Activated effector memory CD4-positive, alpha-beta T cell treated with Interleukin-2 at 50 U/mL for 16 hours (primary cell): ENCODE measurements at places on chromosomes 5 and 9.
A peak's percentile ranks its signal among the peaks of the same experiment; 100 is the strongest.

DNA sequence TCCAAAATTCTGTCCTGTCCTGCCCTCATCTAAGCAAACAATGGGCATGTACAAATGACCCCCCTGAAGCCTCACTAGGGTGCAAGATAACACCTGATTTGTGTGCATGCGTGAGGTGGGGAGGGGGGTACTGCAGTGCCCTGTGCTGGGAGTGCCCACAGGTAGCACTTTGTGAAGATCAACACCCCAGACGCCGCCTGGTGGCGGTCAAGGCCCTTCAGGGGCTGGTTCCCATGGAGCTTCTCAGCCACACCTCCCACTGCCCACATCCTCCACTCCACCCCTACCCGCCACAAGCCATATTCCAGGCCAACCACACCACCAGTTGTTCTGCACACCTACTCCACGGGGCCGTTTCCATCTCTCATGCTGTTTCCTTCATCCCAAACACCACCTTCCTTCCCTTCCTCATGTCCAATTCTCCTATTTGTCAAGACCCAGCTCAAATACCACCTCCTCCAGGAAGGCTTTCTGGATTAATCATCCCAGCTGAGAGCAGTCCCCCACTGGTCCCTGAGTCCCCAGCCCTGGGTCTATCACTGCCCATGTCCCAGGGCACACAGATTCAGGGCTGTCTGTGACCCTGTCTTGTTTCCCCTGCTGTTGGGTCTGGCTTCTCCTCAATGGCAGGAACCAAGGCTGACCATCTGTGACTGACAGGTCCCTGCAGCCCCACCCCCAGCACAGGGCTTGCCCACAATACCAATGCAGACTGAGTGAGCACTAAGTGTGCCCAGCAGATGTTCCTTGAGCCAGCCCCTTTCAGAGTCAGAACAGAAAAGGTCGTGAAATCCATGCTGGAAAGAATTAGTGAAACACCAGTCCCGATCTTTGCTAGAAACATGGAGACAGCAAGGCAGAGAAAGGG lies 178.4 kb downstream of the PAX5 start:
- DNase-seq: peak; percentile 3

DNA sequence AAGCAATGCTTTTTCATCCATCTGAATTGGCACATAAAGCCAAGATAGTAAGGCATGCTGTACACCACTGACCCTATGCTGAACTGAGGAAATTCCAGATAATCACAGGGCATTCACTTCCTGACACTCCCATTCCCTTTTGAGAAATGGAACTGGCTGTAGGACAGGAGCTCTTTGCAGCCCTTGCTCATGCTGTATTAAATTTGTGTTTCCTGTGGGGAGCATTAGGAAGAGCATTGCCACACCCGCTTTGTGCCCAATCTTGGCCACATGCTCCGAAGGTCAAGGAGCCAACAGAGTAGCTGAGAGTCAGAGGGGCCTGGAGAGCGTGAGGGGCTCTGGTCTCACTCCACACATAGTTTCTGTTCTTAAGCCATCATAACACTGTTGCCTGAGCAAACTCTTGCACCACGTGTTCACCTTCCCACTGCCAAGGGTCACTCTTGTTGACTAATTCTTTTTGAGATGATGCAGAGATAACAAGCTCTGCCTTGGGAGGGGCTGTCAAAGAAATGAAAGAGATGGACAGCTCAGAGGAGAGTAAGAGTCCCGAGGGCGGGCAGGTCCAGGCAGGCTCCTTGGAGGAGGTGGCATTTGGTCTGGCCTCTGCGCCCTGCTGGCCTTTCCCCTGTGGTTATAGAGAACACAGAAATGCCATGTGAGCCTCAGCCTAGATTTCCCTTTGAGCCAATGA lies 31.7 kb upstream of the ARAP3 start:
- no peak for DNase-seq

DNA sequence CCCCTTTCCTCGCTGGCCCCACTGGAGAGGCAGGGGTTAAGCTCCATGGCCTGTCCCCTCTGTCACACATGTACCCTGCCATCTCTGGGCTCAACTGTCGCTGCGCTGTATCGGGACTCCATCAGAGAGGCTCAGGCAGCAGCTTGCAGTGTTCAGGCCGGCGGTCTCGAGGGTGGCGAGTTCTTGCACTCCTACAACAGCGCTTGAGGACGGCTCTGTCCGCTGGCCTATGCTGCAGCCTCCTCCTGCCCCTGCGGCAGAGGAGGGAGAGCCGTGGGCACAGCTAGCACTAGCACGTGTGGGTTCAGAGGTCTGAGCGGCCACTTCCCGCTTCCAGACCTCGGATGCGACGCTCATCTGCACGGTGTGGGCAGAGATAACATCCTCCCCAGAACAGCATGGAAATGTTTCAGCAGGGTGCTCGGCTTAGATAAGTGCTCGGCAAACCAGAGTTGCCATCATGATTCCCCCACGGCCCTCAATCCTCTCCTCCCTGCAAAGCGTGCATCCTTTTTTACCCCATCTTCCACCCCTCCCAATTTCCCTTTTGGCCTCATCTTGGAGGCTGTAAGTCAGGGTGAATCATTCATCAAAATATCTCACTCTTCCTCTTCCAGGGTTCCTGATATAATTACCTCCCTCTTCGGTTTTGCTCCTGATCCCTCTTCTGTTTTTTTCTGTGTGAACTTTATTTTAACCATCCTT lies 41.9 kb upstream of the FUBP3 start:
- no peak for DNase-seq

- no peak for DNase-seq
Measured at GRCh38 chr5:6728011-6728794, 15.0 kb downstream of the TENT4A start.

GRCh38 chr9:115192835-115193525 lies 75.0 kb upstream of the TNC start:
- no peak for DNase-seq

DNA sequence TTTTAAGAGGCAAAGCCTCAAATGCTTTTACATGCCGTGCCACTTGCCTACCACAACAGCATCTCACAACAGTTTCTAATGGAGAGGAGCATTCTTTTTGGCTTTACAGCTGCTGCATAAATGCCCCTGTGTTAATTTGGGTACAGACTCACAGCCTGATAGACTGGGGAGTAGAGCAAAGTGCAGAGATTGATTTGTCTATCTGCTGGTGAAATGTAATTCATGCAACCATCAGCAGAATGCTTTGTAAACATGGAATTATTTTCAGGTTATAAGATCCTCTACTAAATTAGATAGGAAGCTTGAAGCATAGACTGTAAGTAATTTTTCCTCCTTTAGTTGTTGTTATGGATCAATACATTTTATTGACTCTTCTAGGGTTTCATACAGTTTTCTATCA lies 170.3 kb downstream of the CD180 start:
- DNase-seq: no peak

DNA sequence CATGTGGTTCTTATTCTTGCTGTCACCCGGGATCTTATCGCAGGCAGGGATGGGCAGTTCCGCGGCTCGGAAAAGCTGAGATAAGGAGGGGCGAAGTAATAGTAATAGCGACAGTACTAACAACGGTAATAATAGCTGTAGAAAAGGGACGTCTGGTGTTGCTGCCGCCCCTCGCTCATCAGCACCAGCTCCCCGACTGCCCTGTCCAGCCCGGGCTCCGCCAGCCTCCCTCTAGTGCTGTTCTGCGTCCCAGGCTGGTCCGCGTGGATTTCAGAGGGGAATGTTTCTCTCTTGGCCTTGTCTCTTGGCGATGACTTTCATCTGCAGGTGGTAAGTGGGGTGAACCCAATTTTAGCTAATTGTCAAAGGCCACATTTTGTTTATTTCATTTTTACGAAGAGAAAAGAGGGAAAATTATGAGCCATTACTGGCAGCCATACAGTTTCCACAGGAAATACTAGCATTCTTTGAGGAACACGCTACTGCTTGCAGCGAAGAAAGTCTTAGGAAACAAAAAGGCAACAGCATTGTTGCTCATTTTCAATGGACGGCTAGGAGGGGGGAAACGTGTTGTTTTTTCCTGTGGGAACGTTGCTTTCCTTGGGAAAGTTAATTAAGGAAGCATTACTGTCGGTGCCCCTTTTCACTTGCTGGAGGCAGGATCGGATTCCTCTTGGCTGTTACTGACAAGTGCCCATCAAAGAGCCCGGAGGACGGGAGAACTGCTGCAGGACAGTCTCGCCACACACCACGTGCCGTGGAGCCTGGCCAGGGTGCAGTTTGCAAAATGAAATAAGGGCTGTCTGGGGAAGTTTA lies 762 bp downstream of the SNCAIP start:
- no peak for DNase-seq

- DNase-seq: no peak
Measured at GRCh38 chr9:69981686-69982445, 61.8 kb upstream of the MAMDC2 start.

DNA sequence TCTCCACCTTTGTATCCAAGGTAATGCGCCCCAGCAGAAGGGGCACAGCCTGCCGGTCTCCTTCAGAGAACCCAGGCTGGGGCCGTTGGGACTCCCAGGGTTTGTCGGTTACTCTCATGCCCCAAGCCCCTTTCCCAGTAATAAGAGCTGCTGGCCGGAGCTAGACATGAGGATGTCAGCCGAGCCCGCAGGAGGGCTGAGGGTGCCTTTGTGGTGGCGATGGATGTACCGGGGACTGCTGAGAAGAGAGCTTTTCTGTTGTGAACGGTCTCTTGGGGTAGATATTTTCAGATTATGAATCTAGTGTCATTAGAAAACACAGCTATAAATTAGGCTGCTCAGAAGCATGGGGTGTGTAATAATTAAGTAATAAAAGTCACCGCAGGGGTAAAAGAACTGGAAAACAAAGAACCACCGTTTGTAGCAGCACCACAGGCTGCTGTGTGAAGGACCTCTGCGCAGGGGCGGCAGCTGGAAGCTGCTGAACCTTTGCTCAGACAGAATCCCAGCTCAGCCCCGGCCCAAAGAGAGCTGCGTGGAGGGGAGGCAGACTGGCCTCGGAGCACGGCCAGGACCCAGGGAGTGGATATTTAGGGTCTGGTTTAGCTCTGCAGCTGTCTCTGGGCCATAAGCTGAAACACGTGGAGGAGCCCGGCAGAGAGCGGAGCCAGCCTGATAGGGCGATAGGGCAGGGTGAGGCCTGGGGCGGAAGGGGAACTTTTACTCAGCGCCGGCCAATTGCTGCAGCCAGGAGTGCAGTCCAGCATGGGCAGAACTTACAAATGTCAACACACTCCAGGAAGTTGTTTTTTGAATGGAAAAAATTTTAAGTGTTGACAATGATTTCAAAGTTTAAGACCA lies 50.5 kb upstream of the BARHL1 start:
- DNase-seq: no peak

DNA sequence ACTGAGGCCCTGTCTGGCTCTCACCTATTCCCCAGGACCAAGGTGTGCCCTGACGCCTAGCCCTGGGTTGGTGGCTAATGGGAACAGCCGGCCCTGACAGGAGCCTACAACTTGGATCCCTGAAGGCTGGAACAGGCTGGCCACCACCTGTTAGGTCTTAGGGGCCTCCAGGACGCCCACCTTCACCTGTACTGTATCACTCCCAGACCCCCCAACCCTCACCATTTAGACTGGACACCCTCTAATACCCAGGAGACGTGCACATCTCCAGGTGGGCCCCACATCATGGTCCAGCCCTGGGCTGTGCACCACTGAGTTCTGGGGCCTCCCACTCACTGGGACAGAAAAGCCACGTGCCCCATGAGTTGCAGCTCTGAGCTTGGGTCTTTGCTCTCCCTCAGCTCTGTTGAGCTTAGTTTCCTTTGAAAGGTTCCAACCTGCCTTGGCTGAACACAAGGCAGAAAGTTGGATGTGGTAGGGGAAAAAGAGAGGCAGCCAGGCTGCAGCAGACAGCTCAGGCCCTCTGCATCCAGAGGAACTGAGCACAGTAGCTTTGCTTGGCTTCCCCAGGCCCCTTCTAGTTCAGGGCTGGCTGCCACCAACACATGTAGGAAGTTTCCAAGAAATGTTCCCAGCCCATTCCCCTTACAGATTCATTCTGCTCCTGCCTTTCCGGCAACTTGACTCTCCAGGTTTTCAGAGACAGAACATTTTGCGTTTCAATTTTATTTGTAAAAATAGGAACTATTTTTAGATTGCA lies 116.8 kb upstream of the TBC1D2 start:
- DNase-seq: no peak

DNA sequence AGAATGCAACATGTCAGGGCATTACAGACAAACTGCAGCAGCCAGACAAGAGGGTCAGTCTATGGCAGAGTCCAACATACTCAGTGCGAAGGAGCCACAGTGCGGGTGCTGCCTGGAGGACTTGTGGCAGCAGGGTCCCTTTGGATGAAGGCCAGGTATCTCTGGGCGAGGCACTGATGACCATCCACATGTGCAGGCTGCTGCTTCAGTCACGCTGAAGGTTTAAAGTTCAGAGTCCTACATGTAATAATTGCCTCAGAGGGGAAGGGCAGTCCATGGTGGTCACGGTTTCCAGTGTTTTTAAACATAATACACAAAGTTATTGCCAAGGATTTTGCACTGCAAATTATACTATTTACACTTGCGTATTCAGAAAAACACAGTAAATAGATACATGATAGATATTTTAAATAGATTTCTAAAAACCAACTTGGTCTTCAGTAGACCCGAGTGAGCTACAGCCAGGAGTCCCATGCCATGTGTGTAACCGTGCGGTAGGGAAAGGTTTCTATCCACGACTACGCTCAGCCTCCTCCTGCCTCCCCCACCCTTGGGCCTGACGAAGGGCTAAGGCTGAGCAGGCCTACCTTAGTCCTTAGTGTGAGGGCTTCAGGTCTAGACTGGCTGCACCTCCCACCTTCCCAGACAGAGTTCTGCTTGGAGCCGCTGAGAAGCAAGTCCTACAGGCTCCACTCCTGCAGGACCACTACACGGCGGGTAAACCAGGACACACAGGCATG lies 76.2 kb downstream of the GPR21 start:
- DNase-seq: no peak

DNA sequence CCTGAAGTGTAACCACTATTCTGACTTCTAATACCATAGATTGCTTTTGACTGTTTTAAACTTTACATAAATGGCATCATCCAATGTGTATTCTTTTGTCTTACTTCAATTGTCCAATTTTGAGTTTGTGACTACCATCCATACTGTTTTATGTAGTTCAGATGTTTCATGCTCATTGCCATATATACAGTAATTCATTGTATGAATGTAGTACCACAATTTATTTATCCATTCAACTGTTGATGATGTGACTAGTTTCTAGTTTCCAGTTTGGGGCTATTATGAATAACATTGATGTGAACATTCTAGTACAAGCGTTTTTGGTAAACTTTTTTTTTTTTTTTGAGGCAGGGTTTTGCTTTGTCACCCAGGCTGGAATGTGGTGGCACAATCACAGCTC lies 55.1 kb downstream of the HMGCS1 start:
- no peak for DNase-seq

DNA sequence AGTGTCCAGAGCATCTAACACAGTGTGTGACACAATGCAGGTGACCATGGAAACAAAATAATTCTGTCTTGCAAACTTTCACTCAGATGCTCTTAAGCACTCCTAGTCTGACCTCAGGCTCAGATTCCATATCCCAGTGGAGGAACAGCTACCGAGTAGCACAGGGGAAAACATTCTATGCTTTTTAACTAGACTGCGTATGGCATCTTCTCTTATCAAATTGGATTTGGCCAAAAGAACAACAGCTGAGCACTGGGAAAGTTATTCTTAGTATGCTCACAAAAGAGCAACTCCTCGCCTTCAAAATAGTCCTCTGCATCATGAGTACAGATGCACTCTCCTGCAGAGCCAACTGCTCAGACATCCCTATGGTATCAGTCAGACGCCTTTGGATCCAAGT lies 528.2 kb upstream of the DAP start:
- no peak for DNase-seq

- DNase-seq: no peak
Measured at GRCh38 chr9:123832858-123833650, 96.9 kb downstream of the DENND1A start.
